ENCODE measurements at places on chromosomes 13 and 19.

DNA sequence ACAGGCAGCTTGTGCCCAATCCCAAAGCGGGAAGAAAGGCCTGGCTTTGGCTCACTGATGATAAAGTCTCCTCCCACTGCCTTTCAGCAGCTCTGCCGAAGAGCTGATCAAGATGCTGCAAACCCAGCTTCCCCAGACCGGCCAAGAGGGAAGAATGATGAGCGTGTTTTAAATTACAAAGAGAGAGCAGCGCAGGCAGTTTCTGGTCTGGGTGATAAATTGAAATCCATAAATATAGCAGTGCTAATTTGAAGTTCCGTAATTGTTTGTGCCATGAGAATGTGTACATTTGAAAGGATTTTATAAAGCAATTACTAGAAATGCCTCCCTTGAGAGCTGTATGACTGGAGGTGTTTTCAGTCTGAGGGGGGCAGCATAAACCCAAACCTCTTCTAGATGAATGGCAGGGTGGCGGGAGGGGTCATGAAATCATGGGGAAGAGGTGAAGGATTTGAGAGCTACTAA lies 171.8 kb downstream of the STK24 start:
- DNase-seq: no peak

DNA sequence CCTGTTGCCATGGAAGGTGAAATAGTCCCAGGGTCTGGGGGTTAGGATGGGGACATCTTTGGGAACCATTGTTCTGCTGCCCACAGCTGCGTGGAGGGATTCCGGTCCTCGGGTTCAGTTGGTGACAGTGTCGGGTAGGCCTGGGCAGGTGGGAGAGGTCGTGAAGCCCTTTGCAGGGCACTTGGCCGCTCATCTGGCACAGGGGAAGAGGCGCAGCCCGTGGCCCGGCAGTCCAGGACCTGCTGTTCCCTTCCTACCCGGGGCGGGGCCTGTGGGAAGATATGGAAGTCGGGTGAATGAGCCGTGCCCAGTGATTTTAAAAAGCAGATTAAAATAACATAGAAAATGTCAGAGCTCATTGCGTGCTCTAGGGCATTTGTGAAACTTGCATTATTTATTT lies 44.8 kb downstream of the KDM4B start:
- no peak for DNase-seq

DNA sequence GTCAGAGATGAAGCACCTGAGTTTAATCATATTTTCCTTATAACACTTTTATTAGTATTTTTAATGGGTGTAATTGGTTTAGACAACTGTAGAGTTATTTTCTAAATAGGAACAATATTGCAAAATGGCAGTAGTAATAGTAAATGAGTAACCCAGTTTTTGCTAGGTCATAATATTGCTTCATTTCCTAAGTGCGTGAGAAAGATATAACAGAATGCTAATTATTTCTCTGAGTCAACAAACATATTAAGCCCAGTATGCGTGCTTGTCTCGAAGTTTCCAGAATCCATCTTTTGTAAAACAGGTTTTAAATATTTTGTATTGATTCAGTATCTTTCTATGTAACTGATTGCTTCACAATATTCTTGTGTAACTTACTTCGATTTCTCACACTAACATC lies 315.3 kb downstream of the MYO16 start:
- DNase-seq: no peak

DNA sequence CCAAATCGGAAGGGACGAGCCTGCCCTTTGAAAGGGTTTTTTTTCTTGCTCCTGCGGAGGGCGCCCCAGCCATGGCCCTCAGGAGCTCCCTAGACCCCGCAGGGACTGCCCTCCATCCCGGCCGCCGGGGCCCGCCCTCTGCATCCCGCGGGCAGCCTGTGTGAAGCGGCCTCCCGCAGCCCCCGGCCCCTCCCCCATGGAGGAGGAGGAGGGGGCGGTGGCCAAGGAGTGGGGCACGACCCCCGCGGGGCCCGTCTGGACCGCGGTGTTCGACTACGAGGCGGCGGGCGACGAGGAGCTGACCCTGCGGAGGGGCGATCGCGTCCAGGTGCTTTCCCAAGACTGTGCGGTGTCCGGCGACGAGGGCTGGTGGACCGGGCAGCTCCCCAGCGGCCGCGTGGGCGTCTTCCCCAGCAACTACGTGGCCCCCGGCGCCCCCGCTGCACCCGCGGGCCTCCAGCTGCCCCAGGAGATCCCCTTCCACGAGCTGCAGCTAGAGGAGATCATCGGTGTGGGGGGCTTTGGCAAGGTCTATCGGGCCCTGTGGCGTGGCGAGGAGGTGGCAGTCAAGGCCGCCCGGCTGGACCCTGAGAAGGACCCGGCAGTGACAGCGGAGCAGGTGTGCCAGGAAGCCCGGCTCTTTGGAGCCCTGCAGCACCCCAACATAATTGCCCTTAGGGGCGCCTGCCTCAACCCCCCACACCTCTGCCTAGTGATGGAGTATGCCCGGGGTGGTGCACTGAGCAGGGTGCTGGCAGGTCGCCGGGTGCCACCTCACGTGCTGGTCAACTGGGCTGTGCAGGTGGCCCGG lies 815 bp downstream of the MAP3K10 start:
- DNase-seq: peak; percentile 26

GRCh38 chr13:48801255-48801654 lies 147.5 kb downstream of the CYSLTR2 start:
- DNase-seq: no peak

DNA sequence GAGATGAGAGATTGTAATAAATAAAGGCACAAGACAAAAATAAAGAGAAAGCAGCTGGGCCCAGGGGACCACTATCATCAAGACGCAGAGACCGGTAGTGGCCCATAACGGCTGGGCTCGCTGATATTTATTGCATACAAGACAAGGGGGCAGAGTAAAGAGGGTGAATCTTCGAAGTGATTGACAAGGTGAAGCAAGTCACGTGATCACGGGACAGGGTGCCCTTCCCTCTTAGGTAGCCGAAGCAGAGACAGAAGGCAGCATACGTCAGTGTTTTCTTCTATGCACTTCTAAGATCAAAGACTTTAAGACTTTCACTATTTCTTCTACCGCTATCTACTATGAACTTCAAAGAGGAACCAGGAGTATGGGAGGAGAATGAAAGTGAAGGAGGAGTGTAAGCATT lies 4.6 kb upstream of the PRKCG start:
- peak; percentile 55 for DNase-seq

DNA sequence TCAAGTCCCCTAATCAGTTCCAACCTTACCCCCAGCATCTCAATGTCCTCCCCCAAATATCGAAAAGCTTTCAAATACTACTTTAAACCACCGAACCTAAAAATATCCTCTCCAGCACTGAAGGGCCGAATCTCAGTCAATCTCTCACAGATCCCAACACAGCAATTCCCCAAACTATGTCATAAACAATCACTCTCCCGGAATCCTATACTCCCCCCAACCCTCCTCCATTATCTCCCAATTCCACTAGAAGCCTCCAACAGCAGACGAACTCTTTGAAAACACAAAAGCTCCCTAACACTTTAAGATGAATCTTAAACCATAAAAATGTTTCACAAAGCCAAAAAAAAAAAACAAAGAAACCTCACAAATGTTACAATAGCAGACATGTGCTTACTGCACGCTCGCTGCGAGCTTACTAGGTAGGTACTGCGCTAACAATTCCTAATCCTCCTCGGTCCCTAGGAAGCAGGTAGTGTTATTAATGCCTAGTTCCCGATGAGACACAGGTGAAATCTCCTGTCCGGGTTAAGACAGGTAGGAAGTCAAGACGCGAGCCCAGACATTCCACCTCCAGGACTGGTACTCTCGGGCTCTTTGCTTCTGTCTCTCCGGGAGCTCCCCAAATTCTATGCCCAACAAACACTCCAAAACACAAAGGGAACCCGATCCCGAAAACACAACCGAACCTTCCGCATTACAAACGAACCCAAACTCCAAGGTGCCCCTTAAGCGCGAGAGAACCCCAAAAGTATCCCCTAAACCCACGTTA lies 14.2 kb downstream of the FBXO46 start:
- no peak for DNase-seq

GRCh38 chr19:28869459-28869858 lies 343.5 kb downstream of the UQCRFS1 start:
- DNase-seq: no peak

DNA sequence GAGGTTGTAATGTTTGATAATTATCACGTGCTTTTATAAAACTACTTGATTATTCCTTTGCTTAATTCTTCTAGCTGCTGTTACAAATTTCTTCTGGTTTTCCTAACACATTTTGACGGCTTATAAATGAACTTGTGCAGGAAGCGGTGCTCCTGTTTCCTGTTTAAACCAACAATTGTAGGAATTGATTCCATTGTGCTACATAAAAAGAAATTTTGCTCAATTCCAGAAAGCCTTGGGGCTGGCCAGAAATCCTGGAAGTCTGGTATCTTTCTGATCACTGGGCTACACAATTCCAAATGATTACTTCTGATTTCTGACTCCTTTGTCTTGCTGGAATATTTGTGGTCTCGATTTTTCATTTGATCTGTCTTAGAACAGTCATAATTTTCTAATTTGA lies 14.9 kb downstream of the RFC3 start:
- DNase-seq: no peak

GRCh38 chr13:53357582-53357981 lies 329.0 kb downstream of the OLFM4 start:
- DNase-seq: no peak

DNA sequence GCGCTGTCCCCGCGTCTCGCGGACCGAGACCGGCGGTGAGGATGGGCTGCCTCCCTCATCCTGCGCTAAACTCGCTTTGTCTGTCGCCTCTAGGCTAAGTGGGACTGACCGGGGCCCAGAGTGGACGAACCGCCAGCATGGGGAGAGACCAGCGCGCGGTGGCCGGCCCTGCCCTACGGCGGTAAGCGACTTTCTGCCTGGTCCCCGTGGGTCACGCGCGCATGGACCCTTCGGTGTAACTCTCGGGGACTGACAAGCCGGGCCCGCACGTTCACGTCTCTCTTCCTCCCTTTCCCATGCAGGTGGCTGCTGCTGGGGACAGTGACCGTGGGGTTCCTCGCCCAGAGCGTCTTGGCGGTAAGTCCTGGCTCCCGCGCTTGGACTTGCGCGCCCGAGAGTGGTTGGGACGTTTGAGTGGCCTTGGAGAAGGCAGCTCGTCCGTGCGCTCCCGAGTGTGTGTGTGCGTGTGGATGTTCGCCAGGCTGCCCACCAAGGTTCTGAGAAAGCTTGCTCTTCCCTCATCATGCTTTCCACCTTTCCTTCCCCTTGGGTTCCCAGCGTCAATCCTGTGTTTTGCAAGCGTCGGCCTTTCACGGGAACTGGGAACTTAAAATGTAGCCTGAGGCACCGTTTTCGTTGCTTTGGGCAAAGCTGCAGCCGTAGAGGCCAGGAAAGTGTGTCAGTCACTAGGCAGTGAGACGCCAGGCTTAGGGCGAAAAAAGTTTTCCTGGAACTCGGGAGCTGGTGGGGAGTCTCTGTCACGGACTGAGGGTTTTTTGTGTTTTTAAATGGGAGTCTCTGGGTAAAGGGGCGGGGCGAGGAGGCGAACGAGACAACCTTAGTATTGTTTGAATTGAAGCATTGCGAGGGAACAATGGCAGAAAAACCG lies 927 bp downstream of the COL4A2 start:
- no peak for DNase-seq

DNA sequence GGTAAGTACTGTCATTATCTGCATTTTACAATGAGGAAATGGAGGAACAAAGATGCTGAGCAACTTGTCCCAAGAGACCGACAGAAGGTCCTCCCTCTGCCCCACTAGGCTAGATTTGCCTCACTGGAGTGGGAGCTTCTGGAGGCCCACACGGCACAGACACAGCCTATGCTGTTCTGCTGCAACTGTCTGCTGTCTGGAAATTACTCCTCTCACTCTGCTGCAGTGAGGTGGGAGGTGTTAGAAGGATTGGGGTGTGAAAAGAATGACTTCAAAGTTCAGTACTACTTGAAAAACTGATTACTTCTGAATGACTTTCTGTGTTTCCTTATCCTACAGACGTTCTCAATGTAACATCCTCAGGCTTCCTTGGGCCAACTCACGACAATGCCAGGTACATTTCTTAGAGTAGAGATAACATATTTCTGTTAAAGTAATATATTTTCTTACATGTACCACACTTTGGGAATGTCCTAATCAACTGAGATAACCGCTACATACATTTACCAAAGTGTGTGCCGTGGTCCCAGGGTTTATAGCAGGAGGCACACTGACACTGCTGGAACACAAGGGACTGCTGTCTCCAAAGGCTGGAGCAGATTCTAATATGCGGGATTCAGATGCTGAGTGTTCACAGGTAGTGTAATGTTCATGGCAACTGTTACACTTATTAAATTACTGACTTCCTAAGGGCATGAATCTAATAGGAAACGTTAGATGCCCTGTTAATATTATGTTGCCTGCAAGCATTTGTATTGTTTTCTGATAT lies 53.5 kb upstream of the WASF3 start:
- no peak for DNase-seq

DNA sequence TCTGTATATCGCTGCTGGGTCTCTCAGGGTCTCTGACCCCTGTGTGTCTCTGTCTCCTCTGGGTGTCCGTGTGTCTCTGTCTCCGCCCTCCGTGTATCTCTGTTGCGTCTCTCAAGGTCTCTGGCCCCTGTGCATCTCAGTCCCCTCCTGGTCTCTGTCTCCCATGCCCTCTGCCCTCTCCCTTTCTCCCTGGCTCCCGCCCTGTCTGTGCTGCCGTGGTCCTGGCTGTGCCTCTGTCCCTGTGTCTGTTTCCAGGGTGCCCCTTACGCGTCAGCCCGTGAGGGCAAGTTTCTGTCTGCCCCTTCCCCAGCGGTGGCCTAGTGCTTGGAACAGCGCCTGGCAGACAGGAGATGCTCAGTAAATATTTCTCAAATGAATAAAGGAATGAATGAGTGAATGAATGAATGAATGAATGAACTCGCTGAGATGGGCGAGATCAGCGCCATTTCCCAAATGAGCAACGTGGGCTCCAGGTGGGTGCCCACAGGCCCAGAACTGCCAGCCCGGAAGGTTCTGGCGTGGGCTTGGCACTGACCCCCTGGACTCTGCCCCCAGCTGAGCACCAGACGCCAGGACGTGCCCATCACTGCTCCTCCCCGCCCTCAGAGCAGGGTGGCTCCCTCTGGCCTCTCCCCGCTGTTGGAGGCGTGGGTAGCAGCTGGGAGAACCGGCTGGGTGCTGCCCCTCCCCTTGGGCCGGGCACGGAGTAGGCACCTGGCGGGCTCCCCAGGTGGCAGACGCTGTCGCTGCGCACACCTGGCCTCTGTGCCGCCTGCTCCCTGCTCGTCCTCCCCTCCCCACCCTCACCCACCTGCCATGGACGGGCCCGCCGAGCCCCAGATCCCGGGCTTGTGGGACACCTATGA lies at the start of gene SULT2B1:
SULT2B1 (plus strand) TSS at position 736 of the 866 bp plus-strand sequence; CDS start at position 817, 81 bp downstream.
- no peak for DNase-seq

GRCh38 chr19:19615086-19615485 lies 3.4 kb downstream of the PBX4 start:
- DNase-seq: peak; percentile 46
